Uterine smooth muscle cell (primary cell): ENCODE measurements at places on chromosomes 4 and X. TPM values are rescaled to one million over a fixed set of nuclear protein-coding genes. Genes with fewer than 3 reads are reported as not detected.

The GPR173 gene
- 2.5 and 3.1 TPM in 2 replicates for total RNA-seq

The ARR3 gene
- not detected in 2 replicates for total RNA-seq

The DGAT2L6 gene
- total RNA-seq = not detected in 2 replicates

The SPANXD gene
- not detected in 2 replicates for total RNA-seq

The GAGE13 gene
- not detected in 2 replicates for total RNA-seq
